ENCODE measurements at places on chromosomes 12 and 14.

DNA sequence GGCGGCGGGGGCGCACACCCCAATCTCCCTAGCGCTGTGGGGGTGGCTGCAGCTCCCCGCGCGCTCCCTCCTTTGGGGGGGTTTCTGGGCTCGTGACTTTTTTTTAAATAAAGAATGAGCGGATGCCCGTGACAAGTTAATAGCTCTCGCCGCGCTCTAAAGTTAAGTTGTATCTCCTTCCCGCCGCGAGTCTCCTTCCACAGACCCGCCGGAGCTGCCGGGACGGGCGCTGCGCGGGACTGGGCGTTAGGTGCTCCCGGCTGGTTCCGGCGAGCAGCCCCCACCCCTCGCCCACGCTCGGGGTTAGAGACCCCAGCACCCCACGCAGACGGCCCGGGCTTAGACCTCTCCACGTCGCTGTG lies 82.6 kb upstream of the HMGA2 start:
- no peak for DNase-seq

- DNase-seq = no peak
Observed at GRCh38 chr12:64733857-64734256, 25.3 kb downstream of the GNS start.

DNA sequence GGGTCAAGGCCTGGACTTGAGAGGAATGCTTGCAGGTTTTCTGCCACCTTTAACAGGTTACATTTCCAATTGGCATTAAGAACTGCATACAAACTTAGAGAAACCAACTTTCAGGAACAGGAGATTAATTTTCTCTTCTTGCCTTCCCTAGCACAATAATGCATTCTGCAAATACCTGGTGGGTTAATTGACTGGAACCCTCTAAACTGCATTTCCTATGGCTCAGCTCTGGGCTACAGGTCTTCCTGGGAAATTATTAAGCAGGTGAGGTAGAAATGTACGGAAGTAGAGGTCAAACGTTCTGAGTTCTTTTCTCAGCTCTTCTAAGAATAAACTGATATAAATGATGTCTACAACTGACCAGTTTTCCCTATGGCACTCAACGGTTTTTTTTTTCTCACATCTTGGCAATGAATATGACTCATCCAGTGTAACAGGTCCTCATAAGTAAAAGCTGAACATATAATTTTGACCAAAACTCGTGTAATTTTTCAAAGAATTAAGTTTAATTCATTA lies 144.9 kb upstream of the PELI2 start:
- DNase-seq = no peak

DNA sequence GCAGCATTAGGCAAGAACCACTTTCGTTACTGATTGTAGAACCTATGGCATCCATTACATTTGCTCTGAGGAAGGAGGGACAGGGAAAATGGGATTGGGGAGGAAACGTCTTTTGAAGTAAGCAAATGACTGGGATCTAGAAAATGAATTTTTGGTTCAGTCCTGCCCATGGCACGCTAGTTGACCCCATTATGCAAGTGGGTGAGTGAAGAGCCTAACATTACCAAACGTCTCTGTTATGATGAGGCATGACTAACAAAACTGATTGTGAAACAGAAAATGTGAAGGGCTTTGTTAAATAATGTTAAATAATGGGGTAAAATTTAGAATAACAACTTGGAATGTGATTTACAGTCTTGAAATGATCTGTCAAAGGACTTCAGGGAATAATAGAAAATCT lies 38.9 kb downstream of the CPSF2 start:
- no peak for DNase-seq

Measured in activated T-cell treated with anti-CD3 and anti-CD28 coated beads for 4 hours (primary cell).